Hematopoietic multipotent progenitor cell (in vitro differentiated cells): ENCODE measurements at places on chromosomes 1 and 21.

DNA sequence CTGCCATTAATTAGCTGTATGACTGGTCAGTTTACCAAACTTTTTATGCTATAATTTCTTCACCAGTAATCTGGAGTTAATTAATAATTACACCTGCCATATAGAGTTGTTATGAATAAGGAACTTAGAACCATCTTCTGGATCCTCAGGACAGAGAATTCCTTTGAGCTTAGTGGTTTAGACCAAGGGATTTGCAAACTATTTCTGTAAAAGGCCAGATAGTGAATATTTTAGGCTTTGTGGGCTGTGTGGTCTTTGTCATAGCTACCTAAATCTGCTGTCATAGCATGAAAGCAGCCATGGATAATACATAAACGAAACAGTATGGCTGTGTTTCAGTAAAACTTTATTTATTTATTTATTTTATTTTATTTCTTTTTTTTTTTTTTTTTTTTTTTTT lies 9.0 kb downstream of the TIMM17A start:
- DNase-seq = no peak

DNA sequence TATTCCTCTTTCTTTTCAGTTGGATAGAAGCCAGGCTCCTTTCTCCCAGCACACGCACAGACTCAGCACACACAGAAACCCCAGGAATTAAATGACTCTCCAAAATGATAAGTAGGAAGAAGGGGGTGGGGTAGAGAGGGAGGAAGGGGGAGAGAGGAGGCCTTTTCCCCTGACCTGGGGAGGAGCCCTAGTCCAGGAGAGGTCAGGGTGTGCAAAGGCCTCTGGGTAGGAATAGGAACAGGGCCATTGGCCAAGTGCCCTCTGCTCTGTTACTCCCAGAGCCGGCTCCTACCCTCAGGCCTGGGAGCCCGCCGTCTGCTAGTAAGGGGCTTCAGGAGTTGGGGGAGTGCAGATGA lies 35.6 kb upstream of the PUM1 start:
- DNase-seq = no peak

DNA sequence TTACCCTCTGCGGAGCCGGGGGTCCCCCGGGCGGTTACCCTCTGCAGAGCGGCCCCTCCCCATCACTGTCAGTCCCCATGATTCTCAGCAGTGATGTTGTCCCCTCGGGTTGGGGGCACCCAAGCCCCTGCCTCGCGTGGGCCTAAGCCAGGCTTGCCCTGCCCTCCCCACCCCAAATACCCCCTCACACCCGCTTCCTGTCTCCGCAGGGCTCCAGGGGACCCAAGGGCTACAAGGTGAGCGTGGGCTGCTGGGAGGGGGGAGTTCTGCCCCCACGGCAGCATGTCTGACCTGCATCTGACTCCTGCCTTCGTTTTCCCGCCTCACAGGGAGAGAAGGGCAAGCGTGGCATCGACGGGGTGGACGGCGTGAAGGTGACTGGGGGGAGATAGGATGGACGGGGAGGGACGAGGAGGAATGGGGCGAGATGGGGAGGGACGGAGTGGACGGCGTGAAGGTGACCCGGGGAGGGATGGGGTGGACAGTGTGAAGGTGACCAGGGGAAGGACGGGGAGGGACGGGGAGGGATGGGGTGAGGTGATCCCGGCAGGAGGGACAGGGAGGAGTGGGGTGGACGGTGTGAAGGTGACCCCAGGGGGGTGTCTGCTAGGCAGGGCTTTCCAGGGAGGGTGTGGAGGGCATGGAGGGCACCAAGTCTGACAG lies 8.6 kb downstream of the COL6A1 start:
- no peak for DNase-seq

GRCh38 chr1:6783936-6784559 lies 1.2 kb upstream of the CAMTA1 start:
- DNase-seq = no peak

- DNase-seq = no peak
Measured at GRCh38 chr1:101205457-101205856, 31.4 kb upstream of the S1PR1 start.

GRCh38 chr1:198234520-198235251 lies 77.9 kb downstream of the NEK7 start:
- peak; percentile 33 for DNase-seq

DNA sequence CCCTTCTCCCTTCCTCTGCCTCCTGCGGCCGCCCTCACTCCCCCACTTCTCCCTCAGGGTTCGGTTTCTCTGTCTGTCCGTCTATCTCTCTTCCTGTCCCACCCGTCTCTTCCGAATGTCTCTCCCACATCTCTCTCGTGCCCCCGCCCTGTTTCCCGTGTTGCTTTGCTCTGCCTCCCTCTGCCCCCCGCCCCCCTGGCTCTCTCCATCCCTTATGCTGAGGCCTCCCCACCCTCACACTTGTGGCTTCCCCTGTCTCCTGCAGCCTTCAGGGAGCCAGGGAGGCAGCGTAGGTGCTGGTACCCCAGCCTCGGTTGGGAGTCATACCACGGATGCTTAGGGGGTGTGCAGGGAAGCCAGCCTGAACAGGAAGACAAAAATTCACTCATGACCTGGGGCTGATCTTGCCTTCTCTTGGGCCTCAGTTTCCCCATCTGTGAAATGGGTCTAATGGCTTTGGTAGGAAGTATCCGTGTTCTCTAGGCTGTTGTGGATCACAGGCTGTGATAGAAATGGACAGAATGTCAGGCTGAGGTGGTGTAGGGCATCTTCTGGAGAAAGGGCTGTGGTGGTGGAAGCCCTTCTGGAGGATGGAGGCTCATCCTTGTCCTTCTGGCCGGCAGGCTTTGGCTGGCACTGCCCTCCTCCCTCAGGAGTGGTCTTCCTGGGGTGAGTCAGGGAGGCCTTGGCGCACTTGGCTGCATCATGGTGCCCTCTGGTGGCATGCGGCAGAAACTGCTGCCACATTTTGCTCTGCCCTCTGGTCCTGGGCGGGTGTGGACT lies 55.5 kb downstream of the FOXO6 start:
- peak; percentile 71 for DNase-seq

DNA sequence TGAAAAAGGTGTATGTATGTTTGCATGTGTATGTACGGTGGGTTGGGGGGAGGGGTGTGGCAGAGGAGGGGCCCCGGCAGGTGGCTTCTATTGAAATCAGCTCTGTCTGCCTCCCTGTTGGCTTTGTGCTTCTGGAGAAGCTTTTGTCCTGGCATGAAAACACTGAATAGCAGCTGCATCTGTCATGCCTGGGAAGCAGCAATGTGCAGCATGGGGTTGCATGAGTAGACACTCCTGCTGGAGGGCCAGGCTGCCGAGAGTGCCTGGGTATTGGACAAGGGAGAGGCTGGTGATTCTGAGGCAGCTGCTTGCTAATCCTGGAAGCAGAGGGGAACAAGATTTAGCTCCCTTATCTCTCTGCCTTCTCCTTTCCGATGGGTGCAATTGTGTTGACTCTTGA lies 20.5 kb downstream of the MAPKAPK2 start:
- no peak for DNase-seq

GRCh38 chr1:176742322-176742721 lies 279.3 kb downstream of the PAPPA2 start:
- no peak for DNase-seq

DNA sequence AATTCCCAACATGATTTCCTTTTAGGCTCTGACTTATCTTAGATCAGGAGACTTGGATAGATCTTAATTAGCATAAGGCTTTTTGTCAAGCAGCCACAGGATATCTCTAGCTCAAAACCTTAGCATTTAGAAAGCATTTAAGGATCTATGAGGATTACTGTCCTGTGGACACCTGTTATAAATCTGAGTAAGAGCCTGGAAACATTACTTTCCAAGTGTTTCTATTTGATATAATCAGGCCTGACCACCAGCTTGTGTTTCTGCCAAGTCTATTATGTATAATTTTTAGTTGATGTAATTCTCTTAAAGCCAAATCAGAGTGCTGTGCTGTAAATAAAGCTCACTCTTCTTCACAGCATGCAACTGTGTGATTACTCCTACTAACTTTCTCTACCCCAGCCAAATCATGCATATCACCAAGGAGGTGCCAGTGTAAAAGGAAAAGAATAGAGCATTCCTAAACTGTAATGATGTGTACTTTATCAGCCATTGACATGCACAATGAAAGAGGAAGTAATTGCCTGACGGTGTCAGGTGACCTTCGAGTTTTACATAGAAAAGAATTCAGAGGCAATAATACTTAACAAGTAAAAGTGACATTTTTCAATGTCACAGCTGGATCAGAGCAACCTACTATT lies 309.9 kb upstream of the PRMT6 start:
- DNase-seq = no peak

- no peak for DNase-seq
Measured at GRCh38 chr21:29378832-29379231, 80.1 kb downstream of the BACH1 start.

DNA sequence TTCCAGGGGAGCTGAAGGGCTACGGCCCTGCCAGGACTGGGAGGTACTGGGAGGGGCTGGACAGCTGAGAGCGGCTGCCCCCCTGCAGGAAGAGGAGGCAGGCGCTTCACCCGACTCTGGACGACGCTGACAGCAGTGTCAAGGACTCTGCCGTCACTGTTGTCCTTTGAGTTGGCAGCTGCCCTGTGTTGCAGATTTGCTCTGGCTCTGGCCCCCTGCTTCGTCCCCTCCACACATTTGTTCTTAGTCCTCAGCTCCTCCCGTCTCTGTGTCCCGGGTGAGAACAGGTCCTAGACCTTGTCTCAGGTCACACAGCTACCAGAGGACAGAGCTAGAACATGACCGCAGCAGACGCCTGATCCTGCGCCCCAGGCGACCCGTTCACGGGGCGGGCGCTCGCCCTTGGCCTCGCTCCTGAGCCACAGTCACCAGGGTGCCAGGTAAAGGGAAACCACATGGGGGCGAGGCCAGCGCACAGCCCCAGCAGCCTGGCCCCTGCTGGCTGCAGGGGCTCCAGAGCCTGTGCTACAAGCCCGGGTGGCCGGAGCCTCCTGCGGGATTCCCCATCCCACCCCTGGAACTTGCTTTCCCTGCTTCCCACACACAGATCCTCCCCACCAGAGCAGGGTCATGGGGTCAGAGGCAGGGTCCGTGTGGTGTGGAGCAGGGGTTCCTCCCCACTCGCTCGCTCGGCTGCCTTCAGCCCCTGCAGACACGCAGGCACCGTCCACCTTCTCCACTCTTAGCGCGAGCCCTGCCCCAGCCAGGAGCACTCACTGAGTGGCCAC lies 10.7 kb upstream of the NPHP4 start:
- no peak for DNase-seq

DNA sequence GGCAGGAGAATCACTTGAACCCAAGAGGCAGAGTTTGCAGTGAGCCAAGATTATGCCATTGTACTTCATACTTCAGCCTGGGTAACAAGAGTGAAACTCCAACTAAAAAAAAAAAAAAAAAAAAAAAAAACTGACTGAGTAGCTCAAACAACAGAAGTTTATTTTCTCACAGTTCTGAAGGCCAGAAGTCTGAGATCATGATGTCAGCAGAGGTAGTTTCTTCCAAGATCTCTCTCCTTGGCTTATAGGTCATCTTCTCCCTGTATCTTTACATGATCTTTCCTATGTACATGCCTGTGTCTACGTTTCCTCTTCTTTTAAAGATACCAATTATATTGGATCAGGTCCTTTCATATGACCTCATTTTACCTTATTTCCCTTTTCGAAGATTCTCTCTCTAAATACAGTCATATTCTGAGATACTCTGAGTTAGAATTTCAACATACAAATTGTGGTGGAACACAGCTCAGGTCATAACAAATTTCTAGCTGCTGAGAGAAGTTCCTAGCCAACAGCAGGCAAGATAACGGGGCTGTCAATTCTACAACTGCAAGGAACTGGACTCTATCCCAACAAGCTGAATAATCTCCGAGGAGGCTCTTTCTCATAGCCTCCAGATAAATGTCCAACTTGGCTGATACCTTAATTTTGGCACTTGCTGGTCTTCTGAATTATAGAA lies 187.7 kb upstream of the ADAMTS5 start:
- no peak for DNase-seq

DNA sequence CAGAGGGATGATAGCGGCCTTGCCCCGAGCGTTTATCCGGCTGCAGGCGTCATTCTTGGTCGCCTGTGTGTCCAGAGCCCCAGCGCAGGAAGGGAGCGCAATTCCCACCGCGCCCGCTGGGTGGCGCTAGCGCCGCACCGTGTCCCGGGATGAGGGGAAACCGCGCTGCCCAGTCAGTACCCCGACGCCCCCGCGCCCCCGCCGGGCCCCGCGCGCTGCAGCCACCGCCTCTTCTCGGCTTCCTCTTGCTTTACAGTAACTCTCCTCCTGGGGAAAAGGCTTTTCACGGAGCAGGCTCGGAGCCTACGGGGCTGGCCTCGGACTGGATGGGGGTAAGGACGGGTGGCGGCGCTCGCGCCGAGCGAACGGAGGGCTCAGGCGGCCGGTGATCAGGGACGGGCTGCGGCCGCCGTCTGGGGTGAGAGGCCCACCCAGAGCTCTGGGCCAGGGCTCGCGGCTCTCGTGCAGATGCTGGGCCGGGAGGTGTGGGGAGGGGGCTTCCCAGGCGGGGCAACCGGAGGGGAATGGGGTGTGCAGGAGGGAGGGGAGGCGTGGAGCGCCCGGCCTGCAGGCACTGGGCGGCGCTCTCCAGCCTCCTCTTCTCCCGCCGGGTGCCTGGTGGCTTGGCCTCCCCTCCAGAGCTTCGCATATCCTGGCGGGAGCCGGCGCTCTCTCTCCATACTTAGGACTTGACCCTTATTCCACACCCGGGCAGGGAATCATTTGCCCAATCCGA lies 29.8 kb downstream of the TEX35 start:
- peak; percentile 77 for DNase-seq

DNA sequence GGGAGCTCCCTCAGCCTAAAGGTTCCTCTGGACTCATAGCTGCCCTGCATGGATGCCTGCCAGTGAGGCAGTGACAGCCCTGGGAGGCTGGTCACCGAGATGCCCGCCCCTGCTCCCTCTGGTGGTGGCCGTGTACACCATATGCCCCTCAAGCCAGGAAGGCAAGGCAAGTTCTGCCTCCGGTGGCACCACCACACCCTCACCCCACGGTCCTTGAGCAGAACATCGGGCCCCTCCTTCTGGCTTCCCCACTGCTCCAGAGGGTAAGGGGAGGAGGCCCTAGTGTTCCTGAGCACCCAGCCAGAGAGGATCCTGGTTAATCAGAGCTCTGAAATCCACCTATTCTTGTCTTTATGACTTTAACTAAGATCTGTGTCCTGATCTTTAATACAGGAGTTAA lies 1.5 kb upstream of the S100A14 start:
- DNase-seq = no peak

GRCh38 chr1:203381151-203381751 lies 30.3 kb upstream of the FMOD start:
- no peak for DNase-seq

GRCh38 chr1:202154766-202155477 lies 5.5 kb downstream of the PTPN7 start:
- no peak for DNase-seq

DNA sequence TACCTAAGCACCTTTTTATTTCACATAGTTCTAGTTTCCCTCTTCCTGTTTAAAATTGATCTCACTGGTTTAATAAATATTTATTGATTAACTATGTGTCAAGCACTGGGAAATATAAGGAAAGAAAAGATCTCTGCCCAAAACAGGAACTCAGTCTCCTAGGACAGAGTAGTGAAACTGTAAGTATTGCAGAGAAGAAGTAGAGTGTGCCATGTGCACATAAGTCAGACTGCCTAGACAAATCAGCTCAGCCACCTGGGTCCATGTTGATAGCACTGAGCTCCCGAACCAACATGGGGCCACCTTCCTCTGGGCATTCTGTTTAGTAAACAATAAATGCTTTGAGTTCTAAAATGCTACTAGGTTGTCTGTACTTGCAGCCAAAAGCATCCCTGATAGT lies 9.8 kb upstream of the SSX2IP start:
- DNase-seq = no peak
